ENCODE measurements at places on chromosomes 7 and 10.

GRCh38 chr7:121545418-121545817 lies 149.3 kb upstream of the FAM3C start:
- no peak for DNase-seq

DNA sequence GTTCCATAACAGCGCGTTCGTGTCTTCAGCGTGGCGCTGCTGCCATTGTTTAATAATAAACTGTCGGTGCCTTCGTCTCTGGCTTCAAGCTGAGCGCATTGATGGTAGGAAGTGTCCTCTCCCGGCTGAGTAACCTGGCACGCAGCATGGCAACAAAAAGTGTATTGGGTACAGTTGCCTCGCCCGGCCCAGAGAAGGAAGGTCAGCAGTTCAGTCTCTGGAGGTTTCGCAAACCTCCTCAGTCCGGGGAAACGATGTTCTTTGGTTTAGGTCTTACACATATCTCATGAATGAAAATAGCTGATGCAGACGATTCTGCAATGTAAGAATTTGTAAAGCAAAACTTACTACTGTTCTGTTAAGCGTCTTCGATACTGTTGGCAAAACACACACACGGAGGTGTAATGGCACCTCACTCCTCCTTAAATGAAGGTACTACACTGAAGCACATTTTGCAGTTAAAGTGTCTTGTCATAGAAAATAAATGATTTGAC lies 739 bp upstream of the CCDC186 start:
- DNase-seq: no peak

DNA sequence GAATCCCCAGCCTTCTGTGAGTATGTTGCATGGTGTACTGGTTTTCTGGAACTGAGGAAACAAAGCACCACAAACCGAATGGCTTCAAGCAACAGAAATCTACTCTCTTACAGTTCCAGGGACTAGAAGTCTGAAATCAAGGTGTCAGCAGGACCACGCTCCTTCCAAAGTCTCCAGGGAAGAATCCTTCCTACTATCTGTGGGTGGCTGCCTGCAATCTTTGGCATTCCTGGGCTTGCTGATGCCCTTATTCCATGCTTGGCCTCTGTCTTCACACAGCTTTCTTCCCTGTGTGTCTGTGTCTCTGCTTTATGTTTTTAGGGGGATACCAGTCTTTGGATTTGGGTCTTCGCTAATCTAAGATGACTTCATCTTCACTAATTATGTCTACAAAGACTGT lies 81.3 kb downstream of the LMBR1 start:
- DNase-seq: no peak

GRCh38 chr10:126500866-126501265 lies 112.6 kb upstream of the ADAM12 start:
- no peak for DNase-seq

DNA sequence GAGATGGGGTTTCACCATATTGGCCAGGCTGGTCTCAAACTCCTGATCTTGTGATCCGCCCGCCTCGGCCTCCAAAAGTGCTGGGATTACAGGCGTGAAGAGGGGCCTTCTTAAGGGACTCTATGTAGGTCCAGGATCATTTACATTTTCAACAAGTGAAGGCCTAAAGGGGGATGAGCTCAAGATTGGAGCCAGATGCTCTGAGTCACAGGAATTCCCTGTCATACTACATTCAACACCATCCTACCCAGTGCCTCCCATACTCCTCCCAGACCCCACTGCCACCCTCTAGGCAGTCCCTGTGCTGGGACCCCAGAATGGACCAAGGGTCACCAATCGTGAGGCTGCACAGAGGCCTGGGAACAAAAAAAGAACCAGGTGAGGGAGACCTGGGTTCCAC lies 29.9 kb downstream of the CYTH3 start:
- DNase-seq: no peak

GRCh38 chr10:86661161-86662025 lies 6.9 kb upstream of the LDB3 start:
- DNase-seq: no peak

DNA sequence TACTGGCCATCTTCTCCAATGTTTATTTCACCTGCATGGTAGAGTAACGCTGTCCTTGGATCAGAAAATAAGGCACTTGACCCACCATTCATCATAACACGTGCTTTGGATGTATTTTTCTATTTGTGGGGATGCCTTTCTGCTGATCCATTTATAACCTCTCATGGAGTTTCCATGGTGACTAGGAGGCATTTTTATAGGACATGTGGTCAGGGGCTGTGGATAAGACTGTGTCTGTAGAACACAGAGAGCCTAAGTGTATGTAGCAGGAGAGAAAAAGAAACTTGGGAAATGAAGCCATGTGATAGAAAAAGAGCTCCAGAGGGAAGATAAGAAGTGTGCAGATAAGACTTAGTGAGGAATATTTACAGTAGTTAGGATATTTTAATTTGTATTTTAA lies 184.2 kb downstream of the POU6F2 start:
- DNase-seq: no peak

GRCh38 chr10:67141300-67141699 lies 215.5 kb downstream of the LRRTM3 start:
- no peak for DNase-seq

- no peak for DNase-seq
Measured at GRCh38 chr10:77474386-77474785, 163.2 kb downstream of the KCNMA1 start.

DNA sequence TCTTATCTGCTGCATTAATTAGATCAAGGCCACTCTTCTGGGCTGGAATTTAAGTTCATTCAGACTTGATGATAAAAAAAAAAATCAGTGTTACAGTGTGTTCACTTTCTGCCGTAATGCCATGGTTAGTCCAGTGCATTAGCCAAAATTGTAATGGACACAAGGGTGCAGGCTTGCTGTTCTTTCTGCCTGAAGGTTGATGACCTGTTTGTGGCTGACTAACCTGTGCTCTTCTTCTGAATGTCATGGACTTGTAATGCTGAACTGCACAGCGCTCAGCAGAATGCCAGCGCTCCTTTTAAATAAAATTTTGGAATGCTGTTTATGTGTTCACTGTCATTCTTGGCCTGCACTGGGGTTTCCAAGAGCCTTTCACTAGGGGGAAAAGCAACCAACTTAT lies 323.2 kb downstream of the ZNF248 start:
- no peak for DNase-seq

- DNase-seq: no peak
Measured at GRCh38 chr10:62475551-62475950, 101.4 kb downstream of the ZNF365 start.

GRCh38 chr10:98321186-98321780 lies 53.3 kb upstream of the LOXL4 start:
- DNase-seq: no peak

- DNase-seq: peak; percentile 2
Measured at GRCh38 chr10:101397140-101397539, 43.2 kb downstream of the BTRC start.

DNA sequence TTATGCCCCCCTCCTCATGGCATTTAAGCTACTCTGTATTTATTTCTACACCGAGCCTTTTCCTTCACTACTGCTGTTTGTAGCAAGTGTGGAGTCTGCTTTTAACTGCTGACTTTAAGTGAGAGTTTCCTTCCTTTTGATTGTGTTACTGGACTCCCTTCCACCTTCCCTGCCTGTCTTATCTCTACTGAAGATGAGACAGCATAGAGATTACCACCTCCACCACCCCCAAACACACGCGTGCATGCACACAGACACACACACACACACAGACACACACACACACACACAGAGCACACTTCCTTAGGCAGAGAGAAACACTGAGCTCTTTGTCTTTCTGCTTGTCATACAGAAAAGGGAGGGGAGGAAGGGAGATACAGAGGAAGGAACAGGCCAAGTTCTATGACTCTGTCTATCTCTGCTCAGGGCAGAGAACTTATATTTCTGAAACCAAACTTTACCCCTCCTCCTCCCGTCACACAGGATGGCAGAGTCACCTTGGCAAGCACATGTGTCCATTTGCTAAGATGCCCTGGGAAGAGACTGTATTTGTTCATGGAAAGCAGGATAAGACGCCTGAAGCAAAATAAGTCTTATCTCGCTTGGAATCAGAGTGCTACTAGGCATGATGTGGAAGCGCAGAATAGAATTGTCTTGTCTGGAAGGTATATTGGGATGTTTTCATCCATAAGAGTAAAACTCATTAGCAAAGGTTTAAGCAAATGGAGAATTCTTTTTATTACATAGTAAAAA lies 81.8 kb upstream of the CAV2 start:
- DNase-seq: no peak

GRCh38 chr7:150946421-150947240 lies 31.5 kb downstream of the KCNH2 start:
- DNase-seq: no peak
